ENCODE measurements at places on chromosomes 7 and 10.

- no peak for DNase-seq
These were observed 32.1 kb upstream of the PSMG3 start for GRCh38 chr7:1601956-1602355.

GRCh38 chr10:127354255-127354654 lies 157.9 kb upstream of the INSYN2A start:
- no peak for DNase-seq

GRCh38 chr10:89414146-89414878 lies at the start of gene IFIT5:
IFIT5 (plus strand) TSS chr10:89414568; CDS start chr10:89414799, 231 bp downstream.
- peak; percentile 66 for DNase-seq

GRCh38 chr7:542713-543500 lies 23.3 kb upstream of the PDGFA start:
- no peak for DNase-seq

DNA sequence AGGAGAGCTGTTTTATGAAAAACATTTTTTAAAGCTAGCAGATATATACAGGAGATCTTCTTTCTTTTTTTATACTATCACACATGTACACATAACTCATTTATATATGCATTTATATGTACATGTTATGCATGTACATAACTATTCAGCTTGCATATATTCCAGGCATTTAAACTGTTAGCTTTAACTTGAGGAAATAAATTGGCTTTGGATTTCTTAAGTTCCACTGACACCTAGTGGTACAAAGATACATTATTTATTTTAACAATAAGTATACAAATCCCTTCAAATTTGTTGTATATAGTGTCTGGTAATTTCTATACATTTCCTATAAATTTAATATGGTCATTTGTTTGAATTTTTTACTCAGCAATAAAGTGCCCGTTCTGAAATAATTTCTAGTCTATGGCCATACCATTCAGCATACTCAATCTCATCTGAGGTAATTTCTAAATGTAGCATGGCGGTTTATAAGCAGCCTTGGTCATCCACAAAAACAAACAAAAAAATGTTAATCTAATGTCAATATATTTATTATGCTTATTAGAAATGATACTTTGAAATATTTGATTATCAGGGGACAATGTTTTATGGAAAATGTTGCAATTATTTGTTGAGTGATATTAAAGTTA lies 11.6 kb downstream of the ZDHHC6 start:
- DNase-seq: no peak

DNA sequence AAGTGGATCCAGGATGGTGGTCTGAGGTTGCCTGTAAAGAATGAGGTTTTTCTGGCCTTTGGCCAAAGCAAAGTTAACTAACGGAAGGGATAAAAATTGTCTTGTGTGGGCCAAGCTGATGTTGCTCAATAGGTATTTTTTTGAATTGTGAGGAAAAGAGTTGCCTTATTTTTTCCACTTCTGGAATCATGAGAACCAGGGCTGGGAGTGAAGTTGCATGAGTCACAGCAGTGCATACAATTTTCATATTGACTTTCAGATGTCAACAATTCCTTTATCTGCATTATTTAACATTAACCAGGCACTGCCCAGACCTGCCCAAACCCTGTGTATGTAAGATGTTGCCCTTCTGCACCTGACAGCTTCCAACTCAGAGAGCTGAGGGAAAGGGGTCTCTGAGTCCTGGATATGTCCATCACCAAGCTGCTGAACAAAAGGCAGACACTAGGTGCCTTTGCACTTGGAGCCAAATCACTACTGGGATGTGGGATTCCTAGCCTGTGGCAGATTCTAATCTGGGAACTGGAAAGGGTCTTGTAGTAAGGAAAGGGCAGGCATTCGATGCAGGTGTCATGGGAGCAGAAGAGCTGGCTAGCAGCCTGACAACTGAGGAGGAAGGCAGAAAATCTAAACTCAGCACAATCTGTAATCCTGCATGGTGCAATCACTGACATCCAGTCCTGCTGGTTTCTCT lies 52.3 kb upstream of the SLC35B4 start:
- no peak for DNase-seq

DNA sequence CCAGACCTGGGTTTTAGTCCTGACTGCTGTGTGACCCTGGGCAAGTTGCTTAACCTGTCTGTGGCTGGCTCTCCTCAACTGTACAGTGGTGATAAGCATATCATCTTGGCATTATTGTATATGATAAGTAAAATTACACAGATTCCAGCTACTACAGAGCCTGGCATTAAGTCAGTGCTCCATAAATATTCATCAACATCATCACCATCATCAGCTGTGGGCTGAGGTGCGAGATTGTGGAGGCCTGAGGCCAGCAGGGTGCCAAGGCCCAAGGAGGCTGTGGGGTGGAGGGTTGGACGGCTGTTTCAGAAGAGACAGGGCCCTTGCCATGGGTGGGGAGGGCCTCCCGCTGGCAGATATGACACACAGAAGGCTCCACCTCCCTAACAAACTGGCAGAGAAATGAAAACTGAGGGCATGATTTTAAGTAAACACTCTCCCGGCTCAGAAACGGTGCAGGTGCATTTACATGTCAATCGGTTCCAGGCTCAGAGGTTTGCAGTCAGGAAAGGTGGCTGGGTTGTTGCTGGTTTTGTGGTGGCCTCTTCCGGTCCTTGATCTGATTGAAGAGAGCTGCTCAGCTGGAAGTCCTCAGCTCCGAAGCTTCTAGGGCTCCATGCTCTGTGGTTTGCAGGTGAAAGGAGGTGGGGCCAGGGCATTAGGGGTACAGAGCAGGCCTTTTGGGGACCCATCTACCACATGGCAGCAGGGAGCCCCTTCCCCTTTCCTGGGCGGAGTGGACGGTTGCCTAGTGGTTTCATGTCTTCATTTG lies 10.2 kb downstream of the CRYGN start:
- peak; percentile 72 for DNase-seq

DNA sequence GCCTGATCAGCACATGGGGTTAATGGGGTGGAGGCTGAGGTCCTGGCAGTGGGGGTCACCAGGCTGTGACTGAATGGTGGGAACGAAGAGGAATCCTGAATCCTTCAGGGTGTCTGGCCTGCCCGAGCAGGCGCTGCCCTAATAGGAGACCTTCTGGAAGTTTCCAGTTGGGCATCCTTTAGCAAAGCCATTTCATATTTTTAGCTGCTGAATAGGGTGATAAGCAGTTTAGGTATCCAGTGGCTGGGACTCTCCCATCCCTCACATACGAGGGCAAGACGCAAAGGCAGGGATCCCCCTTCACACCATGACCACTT lies 159.3 kb downstream of the SH3PXD2A start:
- DNase-seq: no peak

GRCh38 chr10:26358071-26358470 lies 80.1 kb upstream of the APBB1IP start:
- DNase-seq: no peak

DNA sequence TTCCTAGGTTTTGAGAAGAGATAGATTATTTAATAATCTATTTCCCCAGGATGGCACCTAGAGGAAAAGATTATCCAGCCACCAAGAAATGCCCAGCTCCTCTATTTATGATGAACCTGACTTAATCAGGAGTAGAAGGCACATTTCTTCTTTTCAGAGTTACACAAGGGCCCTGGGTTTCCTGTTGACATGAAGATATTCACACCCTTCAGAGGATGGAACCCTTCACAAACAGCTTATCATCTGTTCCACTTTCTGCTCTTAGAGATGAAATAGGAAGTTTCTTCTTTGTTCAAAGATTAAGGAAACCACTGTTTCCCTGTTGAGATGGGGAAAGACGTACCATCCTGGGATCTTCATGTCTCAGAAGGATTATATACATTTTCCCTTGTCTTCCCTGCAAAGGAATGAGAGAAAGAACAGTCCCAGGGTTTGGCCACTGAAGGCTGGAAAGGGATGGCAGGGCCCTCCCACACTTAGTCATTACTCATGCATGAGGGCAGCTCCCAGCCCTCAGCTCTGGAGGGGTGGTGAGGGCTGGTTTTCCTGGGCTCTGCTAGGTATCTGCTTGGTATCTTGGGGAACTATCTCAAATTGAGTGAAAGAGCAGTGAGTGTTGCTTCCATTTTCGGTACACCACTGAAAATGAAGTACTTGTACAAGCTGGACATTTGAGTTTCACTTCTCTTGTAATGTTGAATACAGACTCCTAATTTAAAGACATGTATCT lies 64.0 kb downstream of the MTPAP start:
- DNase-seq: no peak

GRCh38 chr7:140923358-140924006 lies 1.2 kb downstream of the BRAF start:
- DNase-seq: no peak

DNA sequence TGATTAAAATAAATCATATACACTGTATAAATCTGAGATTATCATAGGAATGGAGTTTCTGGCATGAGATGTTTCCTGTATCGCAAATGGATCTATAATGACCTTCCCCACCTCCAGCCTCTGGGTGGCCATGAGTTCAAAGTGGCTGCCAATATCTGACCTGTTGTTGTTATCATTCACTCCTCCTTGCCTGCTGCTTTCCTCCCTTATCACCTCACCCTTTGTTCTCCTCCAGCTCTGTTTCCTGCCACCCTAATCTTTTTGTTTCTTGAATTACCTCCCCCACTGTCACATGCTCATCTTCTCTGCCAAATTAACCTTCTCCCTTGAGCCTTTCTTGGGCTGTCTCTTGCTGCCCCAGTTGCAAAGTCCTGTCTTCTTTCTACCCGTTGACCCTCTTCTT lies 12.0 kb downstream of the SCD start:
- no peak for DNase-seq

DNA sequence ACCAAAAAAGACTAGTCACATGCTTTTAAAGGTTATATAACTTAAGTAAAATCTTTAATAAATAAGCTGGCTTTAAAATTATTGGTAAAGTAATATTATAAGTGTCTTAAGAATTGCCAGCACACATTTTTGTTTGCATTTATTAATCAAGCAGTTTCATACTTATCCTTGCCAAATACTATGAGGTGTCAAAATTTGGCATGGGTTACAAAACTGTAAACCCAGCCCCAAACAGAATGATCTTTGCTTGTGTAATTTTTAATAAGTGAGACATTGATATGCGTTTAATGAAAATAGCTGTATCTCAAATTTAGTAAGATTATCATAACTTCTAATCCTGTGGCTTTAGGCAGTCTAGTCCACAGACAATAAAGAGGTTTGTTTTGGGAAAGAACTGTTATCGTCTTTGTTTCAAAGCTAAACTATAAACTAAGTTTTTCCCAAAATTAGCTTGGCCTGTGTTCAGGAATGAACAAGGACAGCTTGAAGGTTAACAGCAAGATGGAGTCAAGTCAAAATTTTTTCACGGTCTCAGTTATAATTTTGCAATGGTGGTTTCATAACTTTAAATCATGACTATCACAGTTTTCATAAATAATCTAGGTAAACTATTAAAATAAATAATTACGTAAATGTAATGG lies 72.8 kb downstream of the ST8SIA6 start:
- no peak for DNase-seq

DNA sequence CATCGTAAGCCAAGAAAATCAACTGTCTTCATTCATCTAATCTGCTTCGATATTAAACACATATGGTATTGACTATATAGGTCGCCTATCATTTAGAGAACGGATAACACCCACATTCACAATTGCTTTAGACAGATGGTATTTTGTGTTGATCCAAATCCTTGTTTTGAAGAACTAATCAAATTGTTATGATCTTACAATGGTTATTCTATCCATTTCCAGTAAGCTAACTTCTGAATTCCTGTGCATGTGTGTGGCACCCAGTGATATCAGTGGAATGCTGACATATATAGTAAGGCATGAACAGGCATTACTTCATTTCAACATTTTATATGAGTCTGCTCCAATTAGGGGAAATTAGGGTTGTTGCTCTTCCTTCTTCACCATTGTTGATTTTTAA lies 98.8 kb downstream of the SEMA3E start:
- DNase-seq: no peak

DNA sequence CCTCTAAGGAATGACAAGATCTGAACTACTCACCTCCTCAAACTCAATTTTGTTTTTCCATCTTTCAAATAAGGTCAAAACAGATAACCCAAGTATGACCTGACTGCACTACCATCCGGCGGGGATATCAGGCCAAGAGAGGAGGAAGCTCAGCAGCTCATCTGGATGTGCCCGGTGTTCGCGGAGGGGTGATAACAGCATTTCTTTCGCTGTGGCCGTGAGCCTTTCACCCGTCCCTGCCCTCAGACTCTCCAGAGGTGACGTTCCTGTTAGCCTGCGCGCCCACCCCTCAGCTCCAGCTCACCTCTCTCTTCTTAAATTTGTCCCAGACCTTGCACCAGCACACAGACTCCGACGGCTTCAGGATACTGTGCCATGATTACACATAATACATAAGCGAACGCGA lies 526 bp downstream of the ZNF248 start:
- peak; percentile 30 for DNase-seq

Data from CD4-positive, alpha-beta T cell treated with Interleukin-1 beta for 1 hour (primary cell).